ENCODE measurements at places on chromosomes 7 and 10.

DNA sequence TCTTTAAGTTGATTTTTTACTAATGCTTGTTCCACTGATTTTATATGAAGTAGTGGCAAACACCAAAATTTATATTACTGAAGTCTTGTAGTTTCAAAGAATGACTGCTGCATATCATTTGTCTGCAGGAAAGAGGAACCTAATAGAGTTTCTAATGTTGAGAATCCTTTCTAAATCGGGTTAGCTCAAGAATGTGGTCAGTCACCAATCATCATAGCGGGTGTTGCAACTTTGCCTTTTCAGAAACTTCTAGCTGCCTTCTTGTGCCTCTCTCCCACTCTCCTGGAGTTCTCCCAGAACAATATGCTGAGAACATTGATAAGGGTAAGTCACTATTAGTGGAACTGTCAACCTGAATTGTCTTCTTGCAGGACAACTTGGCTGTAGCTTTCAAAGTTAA is 524.8 kb upstream of the SORCS1 start:
- DNase-seq: no peak

DNA sequence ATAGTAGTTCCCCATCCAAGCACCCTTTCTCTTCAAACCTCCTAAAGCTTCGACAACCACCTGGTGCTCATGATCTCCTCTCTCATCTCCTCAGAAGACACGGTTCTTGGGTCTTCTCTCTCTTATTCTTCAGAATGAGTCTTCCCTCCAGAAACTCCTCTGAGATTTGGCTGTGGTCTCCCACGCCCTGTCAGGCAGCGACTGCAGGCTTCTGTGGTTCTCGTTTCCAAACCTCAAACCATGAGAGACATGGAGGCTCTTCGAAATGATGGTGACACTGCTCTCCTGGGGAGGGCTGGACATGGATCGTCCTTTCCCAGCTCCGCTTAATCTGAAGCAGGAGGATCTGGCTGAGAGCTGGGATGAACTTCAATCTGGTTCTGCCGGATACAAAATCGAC is 78.6 kb upstream of the PITRM1 start:
- no peak for DNase-seq

DNA sequence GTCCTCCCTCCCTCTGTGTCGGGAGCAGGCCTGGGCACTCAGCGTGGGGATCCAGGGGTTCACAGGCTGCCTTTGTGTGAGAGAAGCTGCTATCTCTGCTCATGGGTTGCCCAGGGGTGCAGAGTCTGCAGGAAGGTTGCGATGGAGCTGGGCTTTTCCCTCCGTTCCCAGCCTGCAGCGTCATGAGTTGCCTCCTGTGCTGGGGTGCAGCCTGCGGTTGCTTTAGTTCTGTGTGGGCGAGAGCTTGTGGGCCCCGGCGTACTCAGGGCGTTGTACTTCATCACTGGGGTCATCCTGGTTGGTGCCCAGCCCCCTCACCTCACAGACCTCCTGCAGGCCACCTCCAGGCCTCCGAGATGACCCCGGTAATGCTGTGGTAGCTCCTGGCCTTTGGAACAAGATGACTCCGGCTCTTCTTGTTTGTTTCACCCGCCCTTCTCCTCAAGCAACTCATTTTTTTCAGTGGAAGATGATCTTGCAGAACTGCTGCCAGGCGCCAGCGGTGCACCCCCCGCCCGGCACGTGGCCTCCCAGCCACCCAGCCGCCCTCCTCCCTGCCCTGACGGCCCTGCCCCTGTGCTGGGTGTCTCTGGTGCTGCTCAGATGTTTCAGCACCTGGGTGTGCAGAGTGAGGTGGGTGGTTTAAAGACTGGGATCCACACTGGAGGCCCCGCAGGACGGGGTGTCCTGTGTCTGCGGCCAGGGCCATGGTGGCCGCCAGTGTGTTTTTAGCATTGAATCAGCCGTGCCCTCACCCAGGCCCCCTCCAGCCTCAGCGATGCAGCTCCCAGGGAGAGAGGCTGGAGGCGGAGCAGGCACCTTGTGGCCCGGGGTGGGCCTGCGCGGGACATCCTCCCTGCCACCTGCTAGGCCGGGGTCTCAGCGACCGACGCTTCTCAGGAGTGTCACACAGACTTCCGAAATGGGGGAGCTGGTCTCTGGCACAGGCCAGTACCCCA is 7.2 kb downstream of the AP5Z1 start:
- no peak for DNase-seq

DNA sequence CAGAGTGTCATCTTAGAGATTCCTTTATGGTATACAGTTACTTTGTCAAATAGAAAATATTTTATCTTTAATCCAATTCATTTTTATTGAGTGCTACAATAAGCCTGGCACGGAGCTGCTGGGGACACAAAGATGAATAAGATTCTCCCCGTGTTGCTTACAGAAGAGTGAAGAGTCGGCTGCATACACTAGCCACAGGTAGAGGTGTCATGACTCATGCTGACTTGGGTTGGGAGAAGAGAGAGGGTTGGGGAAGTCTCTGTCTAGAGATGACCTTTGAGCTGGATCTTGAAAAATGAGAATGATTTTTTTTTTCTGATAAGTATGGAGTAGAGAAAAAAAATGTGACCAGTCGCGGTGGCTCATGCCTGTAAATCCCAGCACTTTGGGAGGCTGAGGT is 289.9 kb upstream of the CELF2 start:
- no peak for DNase-seq

DNA sequence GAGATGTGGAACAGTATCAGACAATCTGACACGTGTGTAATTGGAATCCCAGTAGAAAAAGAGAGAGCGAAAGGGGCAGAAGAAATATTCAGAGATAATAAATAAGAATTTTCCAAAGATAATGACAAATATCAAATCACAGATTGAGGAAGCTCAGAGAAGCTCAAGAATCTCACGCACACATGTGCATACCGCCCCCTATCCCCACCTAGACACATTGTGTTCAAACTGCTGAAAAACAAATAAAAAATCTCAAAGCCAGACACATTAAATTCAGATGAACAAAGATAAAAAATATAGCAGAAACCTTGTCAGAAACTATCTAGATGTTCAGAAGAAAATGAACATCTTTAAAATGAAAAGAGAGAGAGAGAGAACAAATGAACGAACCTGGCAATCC is 17.2 kb downstream of the SFR1 start:
- DNase-seq: no peak

- DNase-seq: no peak
Observed at GRCh38 chr10:28403090-28403489, 100.2 kb upstream of the MPP7 start.

GRCh38 chr10:110168601-110169481 is 38.6 kb upstream of the MXI1 start:
- no peak for DNase-seq

Measured in stimulated activated CD4-positive, alpha-beta T cell treated with anti-CD3 and anti-CD28 coated beads, Interleukin-1b, Interleukin-23, amount 100 ng/mL, for 1 hour (primary cell).